ENCODE measurements at places on chromosomes 7 and 10.

DNA sequence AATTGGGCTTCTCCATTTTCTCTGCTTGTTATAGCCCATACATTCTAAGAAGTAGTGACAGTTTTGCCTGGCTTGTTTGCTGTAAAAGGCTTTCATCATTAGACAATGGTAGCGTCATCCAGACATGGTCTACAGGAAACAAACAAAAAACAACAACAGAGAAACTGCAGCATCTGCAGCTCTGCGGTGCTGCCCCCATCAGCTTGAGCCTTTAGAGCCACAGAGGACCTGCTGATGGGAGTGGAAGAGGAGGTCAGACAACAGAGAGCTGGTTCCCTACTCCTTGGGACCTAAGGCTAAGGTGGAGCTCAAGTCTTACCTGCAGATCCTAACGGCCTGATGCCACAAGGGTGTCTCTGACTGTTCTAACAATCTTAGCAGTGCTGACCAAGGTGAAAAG is 3.1 kb downstream of the INA start:
- DNase-seq, result no peak

DNA sequence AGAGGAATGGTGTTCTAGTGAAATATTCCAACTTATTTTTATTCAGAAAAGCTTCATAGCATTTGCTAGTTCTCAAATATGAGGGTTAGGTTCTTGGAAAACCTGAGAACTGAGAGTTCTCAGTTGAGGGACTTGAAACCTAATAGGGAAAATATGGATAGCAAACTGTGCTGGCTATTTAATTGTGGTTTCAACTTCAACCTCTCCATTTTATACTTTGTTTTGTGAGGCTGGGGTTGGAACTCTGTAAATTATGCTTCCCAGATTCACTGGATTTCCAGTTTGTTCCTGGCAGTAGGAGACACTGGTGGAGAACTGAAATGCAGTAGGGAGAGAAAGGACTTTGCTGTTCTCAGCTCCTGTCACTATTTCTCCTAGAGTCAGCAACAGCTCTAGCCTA is 52.7 kb downstream of the CDK14 start:
- no peak for DNase-seq

GRCh38 chr7:20798694-20799121 is 12.0 kb upstream of the SP8 start:
- no peak for DNase-seq

GRCh38 chr7:65265933-65266519 is 107.6 kb upstream of the ZNF92 start:
- DNase-seq, result no peak

DNA sequence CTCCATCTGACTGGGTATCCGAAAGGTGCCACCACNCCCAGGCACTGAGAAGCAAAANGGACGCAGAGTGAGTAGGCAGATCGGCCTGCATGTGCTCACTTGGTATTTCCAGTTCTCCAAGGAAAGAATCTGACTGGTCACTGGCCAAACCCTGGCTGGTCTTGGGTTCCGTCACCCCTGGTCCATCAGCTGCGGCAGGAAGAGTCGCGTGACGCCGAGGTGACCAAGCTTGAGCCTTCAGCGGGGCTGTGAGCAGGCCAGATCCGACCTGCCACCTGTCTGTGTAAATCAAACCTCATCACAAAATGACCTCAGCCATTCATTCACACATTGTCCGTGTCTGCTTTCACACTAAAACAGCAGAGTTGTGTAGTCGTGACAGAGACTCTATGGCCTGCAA is 28.8 kb upstream of the CHST15 start:
- DNase-seq, result no peak

DNA sequence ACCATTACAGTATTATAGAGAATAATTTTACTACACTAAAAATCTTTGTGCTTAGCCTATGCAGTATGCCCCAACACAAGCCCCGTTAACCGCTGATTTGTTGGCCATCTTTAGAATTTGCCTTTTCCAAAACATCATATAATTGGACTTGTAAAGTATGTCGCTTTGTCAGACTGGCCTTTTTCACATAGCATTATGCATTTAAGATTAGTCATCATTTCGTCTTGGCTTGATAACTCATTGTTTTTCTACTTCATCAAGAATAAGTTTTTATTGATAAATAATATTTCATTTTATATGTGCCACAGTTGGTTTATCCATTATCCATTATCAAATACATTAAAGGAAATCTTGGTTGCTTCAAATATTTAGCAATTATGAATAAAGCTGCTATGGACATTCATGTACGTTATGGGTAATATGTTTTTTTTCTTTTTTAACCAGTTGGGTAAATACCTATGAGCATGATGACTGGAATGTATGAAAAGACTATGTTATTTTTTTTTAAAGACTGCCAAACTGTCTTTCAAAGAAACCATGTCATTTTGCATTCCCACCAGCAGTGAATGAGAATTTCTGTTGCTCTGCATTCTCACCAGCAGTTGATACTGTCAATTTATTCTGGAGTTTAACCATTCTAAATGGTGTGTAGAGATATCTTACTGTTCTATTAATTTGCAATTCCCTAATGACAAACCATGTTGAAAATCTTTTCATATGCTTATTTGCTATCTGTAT is 273.1 kb upstream of the KCND2 start:
- DNase-seq, result no peak

GRCh38 chr10:122636953-122637352 is 62.7 kb downstream of the C10orf120 start:
- no peak for DNase-seq

DNA sequence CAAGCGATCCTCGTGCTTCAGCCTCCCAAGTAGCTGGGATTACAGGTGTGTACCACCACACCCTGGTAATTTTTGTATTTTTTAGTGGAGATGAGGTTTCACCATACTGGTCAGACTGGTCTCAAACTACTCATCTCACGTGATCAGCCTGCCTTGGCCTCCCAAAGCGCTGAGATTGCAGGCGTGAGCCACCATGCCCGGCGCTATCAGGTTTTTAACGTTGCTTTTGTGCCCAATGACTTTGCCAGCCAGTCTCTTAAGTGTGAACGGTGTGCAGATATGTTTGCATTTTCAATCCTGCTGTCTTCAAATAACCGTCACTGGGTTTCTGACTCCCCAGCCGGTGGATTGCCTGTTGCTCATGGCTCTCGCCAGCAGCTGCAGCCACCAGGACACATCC is 201.8 kb upstream of the PPP2R2D start:
- no peak for DNase-seq

- no peak for DNase-seq
Measured at GRCh38 chr7:45566961-45567360, 7.2 kb upstream of the ADCY1 start.

GRCh38 chr7:24778543-24779282 is 21.4 kb upstream of the GSDME start:
- peak; percentile 38 for DNase-seq

DNA sequence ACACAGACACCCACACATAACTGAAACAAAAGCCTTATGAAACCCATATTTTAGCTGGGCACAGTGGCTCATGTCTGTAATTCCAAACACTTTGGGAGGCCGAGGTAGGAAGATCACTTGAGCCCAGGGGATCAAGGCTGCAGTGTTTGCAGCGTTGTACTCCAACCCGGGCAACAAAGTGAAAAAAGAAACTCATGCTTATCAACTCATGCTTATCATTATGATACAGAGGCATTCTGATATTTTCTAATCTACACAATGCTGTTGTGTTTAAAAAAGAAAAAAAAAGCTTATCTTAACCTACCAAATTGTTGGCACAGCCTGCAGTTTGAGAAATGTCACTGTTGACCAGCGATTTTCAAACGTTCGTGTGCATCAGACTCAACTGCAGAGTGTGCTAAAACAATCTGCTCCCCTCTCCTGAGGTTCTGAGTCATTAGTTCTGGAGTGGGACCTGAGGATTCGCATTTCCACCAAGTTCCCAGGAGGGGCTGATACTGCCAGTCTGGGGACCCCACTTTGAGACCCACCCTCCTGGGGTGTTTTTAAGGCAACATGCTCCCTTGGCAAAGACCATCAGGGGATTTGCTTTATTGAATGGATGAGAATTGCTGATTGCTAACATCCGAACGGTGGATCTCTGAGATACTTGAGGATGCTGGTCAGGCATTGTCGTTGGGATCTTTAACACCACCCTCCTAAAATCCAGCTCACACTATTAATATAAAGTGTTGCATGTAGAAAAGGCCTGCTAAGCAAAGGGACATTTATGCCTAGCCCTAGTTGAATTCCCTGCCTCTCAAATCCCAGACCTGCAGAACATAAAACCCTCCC is 16.2 kb downstream of the CHST3 start:
- DNase-seq, result no peak
